H9 (cell line): ENCODE measurements at places on chromosomes 11 and 22.

DNA sequence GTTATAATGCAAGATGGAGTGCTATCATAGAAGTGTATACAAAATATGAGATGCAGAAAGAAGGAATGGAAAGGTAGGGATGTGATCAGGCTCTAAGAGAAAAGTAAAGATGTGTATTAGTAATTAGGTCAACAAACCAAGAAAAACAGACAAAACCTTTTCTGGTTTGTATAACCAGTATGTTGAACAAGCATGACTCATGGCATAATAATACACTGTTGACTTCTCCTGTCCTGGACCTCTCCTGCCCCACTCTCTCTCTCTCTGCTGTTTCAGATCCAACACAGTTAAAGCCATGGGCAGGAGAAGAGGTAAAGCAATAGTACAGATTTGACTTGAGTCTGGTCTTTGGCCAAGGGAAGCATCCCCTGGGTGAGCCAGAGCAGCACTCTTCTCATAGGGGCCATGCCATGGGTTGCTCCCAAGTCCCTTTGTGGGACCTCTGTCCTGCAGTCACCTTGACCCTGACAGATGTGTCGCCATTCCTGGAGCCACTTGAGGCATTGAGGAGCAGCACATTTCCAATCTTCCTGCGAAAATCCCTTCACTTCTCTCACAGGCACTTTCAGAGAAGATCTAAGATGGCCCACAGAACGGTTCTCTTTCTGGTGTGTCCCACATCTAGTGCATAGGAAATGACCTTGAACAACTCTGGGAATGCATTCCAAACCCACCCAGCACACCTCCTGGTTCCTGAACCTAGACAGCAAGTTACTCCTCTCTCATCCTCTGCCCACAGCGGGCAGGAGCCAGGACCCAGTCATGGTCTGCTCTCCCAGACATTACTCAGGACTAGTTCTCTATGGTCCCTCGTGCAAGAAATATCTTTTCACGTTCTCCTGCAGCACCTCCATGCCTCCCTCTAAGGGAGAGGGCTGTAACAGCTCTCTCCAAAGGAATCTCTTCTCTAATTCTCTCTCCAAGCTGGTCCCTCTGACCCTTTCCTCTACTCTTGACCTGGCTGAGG lies 58.2 kb upstream of the PRSS23 start:
- no peak for DNase-seq

- DNase-seq: peak; percentile 65
These were observed 71.0 kb downstream of the JAM3 start for GRCh38 chr11:134139873-134140331.

- DNase-seq: no peak
These were observed 4.0 kb downstream of the JAM3 start for GRCh38 chr11:134072844-134073243.

- no peak for DNase-seq
These were observed 114.8 kb downstream of the FAM76B start for GRCh38 chr11:95674657-95675358.

DNA sequence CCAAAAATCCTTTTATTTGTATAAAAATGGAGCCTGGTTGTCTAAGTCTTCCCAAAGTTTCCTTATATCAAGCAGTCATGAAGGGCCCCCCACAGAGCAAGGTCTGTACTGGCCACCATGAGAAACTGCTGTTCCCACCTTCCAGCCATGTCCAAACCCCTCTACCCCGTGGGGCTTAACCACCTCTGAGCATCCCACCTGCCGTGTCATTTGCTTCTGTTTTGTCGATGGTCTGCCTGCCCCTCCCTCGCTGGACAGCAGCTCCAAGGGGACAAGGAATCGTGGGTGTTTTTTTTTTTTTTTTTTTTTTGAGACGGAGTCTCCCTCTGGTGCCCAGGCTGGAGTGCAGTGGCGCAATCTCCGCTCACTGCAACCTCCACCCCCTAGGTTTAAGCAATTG lies 11.1 kb upstream of the ANO1 start:
- no peak for DNase-seq

- DNase-seq: no peak
These were observed 695 bp downstream of the RCE1 start for GRCh38 chr11:66843776-66844495.

GRCh38 chr22:44622679-44623078 lies 79.3 kb upstream of the PRR5 start:
- peak; percentile 25 for DNase-seq

GRCh38 chr11:83689144-83689780 lies 403.1 kb upstream of the CCDC90B start:
- DNase-seq: no peak

DNA sequence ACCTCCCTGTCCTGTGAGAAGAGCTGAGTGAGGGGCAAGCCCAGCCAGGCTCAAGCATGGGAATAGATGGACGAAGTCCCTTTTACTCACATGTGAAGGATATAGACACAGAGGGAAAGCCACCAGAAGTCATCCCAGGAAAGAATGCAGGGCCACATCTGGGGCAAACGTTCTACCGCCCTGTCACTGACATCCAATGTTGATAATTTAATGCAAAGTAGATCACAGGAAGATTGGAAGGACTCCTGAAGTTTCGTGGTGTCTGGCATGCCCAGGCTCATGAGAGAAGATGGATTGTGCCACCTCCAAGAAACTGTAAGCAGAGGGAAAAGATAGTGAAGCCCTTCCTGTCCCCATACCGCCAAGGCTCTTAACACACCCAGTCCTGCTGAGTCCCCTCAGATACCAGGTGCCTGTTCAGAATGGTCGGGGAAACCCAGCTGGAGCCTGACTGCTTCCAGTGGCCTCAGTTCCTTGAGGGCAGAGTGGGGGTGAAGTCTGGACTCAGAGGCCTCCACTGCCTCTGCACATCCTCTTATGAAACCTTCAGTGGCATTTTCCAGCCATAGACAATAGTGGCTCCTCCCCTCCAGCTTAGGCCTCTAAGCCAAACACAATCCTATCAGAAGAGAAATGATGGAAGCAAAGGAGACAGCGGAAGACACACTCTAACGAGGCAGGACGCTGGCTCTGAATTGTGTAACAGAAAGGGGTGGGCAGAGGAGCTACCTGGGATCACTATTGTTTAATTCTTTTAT lies 7.5 kb upstream of the STK33 start:
- DNase-seq: no peak

DNA sequence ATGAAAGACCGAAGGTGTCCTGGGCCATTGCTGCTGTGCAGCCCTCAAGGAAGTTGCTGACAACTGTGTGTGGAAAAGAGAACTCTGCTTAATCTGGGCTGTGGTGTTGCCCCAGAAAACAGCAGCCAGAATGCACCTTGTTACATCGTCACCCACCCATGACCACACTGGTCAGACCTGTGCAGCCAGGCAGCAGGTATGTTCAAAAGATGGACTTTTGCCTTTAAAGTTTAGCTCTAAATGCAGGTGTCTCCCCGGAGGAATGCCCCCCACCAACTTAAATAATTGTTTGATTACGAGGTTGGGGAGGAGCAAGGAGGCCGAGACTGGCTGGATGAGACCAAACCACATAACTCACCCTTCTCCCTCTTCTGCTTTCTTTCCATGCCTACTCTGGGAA lies 15.3 kb upstream of the POLA2 start:
- DNase-seq: no peak

DNA sequence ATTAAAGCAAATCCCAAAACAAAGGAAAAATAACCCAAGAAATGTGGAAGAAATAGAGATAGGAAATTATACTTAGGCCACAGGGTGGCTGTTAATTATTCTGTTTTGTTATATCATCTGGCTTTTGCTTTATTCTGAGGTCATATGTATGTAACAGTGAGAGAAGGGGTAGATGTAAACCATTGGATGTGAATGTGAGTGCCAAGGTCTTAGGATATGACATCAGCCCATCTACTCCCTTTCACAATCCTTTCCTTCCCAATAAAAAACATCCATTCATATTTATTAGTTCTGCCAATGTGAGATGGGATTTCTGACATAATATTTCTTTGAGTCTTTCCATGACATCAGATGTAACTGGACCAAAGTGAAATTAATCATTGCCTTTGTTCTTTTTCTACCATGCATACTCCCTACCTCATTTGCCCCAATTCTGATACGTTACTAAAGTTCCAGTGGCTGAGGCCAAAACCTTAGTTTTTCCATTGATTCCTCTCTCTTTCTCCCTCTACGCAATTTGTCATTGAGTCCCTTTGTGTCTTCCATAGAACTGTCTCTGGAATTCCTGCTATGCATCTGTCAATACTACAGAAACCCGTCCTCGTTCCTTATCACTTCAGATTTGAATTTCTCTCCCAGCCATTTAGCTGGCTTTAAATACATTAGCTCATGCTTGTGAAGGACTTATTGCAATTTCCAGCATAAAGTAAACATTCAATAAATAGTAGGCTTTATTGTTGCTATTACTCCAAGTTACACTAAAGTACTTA lies 170.3 kb downstream of the ARHGAP42 start:
- no peak for DNase-seq

GRCh38 chr11:10354389-10354788 lies 49.5 kb downstream of the ADM start:
- DNase-seq: no peak

- DNase-seq: no peak
These were observed 6.7 kb downstream of the CASTOR1 start for GRCh38 chr22:30282616-30283046.

- DNase-seq: peak; percentile 24
These were observed 11.9 kb downstream of the DUSP8 start for GRCh38 chr11:1560002-1560648.

DNA sequence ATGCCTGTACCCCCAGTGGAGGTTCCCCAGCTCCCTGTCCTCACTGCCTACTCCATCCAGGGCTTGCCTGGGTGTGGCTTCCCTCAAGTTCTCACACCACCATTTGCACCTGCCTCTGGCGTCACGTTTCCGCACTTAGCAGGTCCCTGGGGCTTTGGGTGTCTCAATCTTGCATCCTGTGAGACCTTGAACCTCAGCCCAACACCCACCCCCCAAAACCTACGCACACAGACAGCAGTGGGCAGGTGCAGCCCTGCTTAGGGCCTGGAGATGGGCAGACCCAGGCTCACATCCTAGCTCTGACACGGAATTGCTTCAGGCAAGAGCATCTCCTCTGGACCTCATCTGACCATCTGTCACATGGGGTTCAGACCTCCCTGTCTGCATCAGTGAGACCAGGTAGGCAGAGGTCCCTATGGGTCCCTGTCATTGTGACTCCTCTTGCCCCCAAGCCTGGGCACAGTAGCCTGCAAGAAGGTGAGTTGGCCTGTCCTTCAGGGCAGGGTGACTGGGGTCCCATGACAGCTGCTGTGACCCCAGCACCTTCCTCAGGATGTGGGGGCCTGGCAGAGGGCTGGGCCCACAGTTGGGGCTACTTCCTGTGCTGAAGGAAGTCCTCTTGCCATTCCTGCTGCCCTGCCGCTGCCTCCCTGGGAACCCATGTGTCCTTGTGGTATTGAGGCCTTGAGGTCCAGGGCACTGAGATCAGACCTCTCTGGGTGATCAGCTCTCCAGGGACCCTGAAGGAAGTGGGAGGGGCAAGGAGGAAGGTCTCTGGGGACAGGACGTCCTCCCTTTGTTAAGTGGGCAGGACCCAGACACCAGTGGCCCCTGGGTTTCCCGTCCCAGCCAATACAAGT lies 2.0 kb downstream of the SIPA1 start:
- DNase-seq: no peak
